ENCODE measurements at places on chromosomes 1 and 21.

- peak; percentile 53 for DNase-seq
These were observed 59.9 kb upstream of the CNN3 start for GRCh38 chr1:94986783-94987182.

DNA sequence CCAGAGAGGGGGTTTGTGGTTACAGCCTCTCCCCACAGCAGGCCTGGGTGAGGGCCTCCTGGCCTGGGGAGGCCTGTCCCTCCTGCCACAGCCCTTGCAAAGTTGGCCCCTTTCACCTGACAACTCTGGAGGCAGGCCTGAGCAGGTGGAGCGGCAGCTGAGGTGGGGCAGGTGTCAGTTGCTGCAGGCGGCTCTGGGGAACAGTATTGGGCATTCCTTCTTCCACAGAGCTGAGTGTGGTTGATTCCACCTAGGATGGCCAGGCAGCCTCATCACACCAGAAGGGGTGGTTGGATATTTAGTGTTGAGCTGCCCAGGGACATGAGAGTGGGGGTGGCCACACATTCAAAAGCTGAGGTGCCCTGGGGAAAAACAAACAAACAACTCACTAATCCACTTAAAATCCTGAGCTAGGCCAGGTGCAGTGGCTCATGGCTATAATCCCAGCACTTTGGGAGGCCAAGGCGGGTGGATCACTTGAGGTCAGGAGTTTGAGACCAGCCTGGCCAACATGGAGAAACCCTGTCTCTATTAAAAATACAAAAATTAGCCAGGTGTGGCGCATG lies 31.1 kb downstream of the PIGP start:
- no peak for DNase-seq

DNA sequence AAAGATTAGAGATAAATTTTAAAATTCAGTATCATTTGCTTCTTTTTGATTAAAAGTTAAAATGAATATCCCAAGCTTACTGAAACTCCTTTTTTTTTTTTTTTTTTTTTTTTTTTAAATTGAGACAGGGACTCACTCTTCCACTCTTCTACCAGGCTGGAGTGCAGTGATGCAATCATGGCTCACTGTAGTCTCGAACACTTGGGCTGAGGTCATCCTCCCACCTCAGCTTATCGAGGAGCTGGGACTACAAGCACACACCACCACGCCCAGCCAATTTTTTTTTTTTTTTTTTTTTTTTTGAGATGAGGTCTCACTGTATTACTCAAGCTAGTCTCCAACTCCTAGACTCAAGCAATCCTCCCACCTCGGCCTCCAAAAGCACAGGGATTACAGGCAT lies 92.1 kb upstream of the RGS18 start:
- DNase-seq = no peak

DNA sequence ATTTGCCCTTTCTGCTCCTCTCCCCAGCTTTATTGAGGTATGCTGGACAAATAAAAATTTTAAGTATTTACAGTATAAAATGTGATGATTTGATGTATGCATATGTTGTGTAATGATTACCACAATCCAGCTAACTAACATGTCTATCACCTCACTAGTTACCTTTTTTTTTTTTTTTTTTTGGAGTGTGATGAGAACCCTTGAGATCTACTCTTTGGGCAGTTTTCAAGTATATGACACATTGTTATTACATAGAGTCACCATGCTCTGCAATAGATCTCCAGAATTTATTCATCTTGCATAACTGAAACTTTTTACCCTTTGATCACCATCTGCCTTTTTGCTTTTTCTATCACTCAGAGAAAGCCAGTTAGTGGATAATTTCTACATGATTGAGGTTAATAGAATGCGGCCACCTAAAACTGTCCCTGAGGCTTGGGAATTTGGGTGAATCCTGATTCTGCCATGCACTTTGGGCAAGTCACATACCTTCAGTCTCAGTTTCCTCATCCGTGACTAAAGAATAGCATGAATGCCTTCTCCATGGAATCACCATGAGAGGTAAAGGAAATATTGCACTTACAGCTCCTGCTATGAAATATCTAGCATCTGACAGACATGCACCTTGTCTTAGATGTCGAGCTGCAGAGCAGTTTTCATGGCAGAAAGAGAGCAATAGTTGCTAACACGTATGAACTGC lies 295.2 kb downstream of the DISC1 start:
- DNase-seq = no peak
